NCI-H526 (cell line): ENCODE measurements at places on chromosomes 3 and 15.

GRCh38 chr3:197331131-197331530 lies 32.7 kb upstream of the DLG1 start:
- DNase-seq: no peak

- no peak for DNase-seq
Measured at GRCh38 chr3:113232342-113232741, 21.0 kb downstream of the BOC start.

DNA sequence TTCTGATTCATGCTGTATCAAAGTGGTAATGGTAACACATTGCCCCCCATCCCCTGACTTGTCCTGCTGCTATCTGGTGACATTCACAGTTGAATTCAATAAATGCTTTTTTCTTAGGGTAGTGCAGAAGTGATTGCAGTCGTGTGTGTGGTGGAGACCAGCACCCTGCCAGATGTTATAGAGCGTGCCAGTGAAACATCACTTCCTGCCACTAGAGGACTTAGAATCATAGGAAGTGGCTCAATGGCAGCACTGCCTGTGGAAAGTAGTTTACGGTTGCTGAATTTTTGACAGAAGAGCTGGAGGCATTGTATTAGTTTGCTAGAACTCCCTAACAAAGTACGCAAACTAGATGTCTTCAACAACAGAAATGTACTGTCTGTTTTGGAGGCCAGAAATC lies 37.4 kb upstream of the P2RY12 start:
- no peak for DNase-seq

GRCh38 chr3:113111011-113111707 lies 100.2 kb upstream of the BOC start:
- DNase-seq: no peak

GRCh38 chr3:52800079-52800478 lies 5.5 kb downstream of the ITIH3 start:
- no peak for DNase-seq

GRCh38 chr3:52047295-52047960 lies 8.9 kb downstream of the DUSP7 start:
- no peak for DNase-seq

- DNase-seq: no peak
Measured at GRCh38 chr3:129773691-129774663, 119.5 kb downstream of the TMCC1 start.

- no peak for DNase-seq
Measured at GRCh38 chr15:68352401-68353062, 75.0 kb downstream of the FEM1B start.

- no peak for DNase-seq
Measured at GRCh38 chr3:63706321-63707085, 54.0 kb downstream of the SNTN start.

- no peak for DNase-seq
Measured at GRCh38 chr3:85626662-85627061, 667.9 kb downstream of the CADM2 start.

GRCh38 chr15:76932135-76932966 lies 802 bp downstream of the RCN2 start:
- no peak for DNase-seq

- no peak for DNase-seq
Measured at GRCh38 chr3:190345878-190346277, 23.6 kb upstream of the CLDN1 start.

DNA sequence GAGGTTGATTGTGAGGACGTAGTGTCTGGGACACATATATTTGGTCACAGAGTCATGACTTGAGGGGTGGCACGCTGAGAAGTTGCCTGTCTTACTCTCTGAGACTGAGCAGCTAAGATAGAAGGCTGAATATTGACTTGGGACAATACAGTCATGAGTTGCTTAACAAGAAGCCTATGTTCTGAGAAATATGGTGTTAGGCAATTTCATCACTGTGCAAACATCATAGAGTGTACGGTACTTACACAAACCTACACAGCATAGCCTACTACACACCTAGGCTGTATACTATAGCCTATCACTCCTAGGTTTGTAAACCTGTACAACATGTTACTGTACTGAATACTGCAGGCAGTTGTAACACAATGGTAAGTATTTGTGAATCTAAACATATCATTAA lies 30.3 kb upstream of the SPESP1 start:
- no peak for DNase-seq

GRCh38 chr3:41598402-41599126 lies 363.3 kb downstream of the ULK4 start:
- DNase-seq: no peak

- DNase-seq: peak; percentile 90
Measured at GRCh38 chr15:51775967-51776816, 24.8 kb downstream of the TMOD2 start.

- DNase-seq: no peak
Measured at GRCh38 chr3:153169793-153170383, 7.9 kb downstream of the RAP2B start.
